OCI-M1 (cell line): ENCODE measurements at places on chromosomes 2 and 18.

GRCh38 chr18:42929857-42930256 lies 185.6 kb downstream of the RIT2 start:
- DNase-seq: no peak

- peak; percentile 76 for DNase-seq
Observed at GRCh38 chr2:122530814-122531213, 775.4 kb downstream of the TSN start.

DNA sequence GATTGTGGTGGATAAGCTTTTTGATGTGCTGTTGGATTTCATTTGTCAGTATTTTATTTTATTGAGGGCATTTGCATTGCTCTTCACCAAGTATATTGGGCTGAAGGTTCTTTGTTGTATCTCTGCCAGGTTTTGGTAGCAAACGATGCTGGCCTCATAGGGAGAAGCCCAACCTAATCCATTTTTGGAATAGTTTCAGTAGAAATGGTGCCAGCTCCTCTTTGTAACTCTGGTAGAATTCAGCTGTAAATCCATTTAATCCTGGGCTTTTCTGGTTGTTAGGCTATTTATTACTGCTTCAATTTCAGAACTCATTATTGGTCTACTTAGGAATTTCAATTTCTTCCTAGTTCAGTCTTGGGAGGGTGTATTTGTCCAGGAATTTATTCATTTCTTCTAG lies 309.8 kb upstream of the SETBP1 start:
- DNase-seq: no peak

DNA sequence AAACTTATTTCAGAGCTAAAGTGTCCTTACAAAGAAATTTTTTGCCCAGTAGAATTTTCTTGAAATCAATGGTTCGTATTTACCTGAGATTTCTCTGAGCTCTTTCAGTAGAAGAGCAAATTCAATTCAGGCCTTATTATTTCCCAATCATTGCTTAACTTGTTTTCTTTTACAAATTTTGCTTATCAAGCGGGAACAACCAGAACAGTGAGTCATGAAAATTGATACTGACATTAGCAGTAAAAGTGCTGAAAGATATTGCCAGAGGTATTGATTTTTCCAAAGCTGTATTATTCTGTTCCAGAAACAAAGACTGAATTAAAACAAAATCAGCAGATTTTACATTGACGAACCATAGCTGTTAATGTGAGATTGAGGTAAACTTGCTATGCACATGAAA lies 10.1 kb upstream of the RIOK3 start:
- DNase-seq: no peak

- DNase-seq: peak; percentile 15
Observed at GRCh38 chr2:233915128-233915527, 2.0 kb upstream of the TRPM8 start.
